ENCODE measurements at places on chromosomes 2 and 18.

GRCh38 chr2:14626873-14627272, 5.6 kb upstream of the LRATD1 start:
- no peak for DNase-seq

- no peak for DNase-seq
These were observed 445.1 kb upstream of the UBE2E3 start for GRCh38 chr2:180535289-180535688.

DNA sequence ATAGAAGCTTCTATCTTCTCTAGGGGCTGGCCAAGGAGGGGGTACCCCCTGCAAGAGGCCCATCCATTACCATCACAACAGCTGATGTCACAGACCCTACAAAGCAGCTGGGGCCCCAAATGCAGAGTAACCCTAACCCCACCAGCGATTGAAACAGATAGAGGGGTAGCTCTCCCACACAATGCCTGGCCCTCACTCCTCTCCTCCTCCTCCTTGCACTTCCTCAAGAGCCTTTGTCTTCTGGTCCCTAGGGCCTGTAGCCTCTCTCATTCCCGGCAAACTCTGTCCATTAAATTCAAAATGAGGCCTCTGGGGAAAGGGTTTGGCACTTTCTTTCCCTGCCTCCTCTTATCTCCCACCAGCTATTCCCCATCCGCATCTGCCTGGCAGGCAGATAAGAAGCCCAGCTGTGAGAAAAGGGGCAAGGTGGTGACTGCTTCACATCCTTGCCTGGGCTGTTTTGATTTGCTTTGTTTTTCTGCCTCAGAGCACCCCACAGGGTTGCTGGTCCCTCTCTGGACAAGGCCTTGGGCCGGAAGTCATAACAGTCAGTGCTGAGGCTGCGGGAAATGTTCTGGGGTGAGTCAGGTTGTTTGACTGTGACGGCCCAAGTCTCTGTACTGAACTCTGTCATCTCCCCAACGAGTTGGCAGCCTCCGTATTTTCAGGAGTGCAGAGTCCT, 26.1 kb upstream of the CYP26B1 start:
- no peak for DNase-seq

GRCh38 chr2:101679037-101679726, 18.3 kb upstream of the MAP4K4 start:
- DNase-seq = no peak

- DNase-seq = no peak
These were observed 160.3 kb downstream of the IKZF2 start for GRCh38 chr2:212991120-212991519.

GRCh38 chr2:100321866-100322820, at the start of gene LONRF2:
TSS of gene LONRF2 (minus strand) at chr2:100322501. CDS start at chr2:100322093, 408 bp downstream.
- DNase-seq = peak; percentile 4

DNA sequence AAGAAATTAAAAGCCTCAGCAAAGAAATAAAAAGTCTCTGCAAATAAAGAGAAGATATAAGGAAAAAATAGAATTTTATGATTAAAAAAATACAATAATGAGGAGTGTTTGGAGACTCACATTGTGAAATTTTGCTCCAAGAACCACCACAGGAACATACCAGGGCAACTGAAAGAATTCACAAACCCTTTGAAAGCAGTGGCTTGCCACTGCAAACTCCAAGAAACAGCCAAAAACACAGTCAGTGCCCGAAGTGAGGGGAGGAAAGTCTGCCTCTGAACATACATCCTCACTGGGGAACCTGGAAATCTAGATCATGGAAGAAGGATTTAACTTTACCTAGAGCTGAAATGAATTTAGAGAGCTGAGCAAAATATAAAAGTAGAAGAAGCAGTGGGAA, 33.1 kb downstream of the EVA1A start:
- DNase-seq = no peak

- no peak for DNase-seq
These were observed 172.7 kb upstream of the FHL2 start for GRCh38 chr2:105571445-105571987.

DNA sequence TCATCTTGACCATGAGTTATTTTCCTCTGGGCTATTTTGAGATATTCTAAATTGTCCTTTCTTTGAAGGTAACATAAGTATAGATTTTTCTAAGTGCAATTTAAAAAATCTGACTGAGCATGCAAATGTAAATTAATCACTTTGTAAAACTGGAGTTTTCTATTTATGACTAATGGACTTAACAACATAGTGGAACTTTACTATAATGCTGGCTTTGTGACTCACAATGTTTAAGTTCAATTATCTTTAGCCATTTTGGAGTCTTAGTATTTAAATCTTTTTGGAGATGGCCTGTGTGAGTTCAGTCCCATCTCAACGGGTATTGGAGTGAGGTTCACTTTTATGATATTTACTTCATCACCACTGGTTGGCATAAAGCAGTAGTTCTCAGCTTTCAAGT, 35.2 kb upstream of the NOSTRIN start:
- DNase-seq = no peak

DNA sequence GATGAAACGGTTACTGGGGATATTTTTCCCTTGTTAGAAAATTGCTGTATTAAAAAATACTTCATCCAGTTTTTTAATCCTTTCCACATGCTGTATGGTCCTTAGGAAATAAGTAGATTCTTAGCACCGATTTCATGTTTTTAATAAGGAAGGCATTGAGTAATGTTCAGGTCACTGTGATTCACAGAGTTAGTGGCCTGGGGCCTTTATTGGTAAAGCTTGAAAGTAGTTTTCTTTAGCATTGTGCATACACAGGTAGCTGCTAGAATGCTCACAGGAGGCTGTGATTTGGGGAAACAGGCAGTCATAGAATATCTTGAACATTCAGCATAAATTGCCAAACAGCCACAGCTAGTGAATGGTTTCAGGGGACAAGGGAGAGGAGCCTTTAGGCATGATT, 79.8 kb downstream of the XRCC5 start:
- no peak for DNase-seq

- peak; percentile 44 for DNase-seq
These were observed at the start of gene EPB41L3 for GRCh38 chr18:5543773-5544389. TSS of gene EPB41L3 (minus strand) at chr18:5543997. CDS start at chr18:5489183, 54,814 bp downstream.

GRCh38 chr2:28982381-28982950, 1.4 kb downstream of the TOGARAM2 start:
- DNase-seq = no peak

DNA sequence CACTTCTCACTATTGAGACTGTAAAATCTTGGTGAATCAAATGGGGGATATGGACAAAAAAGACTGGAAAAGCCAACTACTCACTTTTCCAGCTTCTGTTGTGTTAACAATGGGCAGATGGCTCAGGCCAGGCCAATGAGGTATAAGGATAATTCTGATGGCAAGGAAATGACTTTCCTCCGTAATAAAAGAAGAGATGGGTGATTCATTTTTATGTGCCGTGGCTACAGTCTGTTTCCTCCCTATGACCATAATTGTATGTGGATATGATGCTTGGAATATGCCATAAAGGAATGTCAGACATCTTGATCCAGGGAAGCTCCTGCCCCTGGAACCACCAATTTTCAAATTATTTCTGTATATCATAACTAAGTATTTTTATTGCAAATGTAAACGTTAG, 406.8 kb downstream of the CCDC85A start:
- no peak for DNase-seq

DNA sequence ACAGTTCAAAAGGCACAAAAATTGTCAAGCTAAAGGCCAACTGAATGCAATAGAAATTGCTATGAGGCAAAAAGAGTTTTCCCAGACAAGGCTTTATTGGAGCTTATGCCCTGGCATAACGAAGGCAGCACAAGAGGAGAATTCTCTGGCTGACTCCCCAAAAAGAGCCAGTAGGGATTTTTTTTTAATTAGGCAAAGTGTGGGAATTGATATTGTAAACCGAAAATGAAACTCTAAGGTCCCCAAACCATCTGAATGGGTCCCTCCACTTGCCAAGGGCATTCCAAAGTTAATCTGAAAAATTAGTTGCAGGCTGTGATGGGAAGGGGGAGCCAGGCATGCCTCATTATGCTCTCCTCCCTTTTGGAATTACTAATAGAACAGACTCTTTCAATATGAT, 118.9 kb downstream of the SPOPL start:
- no peak for DNase-seq

- DNase-seq = no peak
These were observed 159.0 kb downstream of the ZFP36L2 start for GRCh38 chr2:43067254-43068040.

DNA sequence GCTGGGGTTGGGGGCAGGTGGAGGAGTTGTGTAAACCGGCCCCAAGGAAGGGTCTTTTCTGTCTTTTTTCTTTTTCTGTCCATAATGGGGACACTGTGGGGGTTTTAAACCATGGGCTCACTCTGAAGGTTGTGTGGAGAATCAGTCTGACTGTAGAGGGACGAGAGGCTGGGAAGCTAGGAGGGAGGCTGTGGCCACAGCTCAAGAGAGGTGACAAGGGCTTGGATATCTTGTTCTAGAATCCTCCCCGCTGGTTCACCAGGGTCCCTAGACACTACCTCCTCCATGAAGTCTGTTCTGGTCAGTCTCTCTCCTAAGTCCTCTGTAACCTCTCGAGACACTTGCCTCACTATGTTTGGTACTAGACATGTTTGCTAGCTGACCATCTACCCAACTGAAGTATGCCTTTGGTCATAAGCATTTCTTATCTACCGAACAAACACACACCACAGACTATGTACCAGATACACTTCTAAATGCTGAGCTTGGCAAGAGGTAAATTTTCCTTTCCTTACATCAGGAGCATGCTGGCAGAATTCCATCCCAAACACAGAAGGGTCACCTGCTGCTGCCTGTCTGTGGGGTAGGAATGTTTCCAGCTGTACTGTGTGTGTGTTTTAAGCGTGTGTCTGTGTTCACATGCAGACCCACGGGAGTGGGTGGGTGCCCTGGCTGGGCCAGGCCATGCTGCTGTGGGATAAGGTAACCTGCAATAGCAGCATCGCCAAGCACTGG, 69.6 kb upstream of the MGAT4A start:
- no peak for DNase-seq

GRCh38 chr2:55922291-55922907, 1.2 kb downstream of the EFEMP1 start:
- DNase-seq = no peak

DNA sequence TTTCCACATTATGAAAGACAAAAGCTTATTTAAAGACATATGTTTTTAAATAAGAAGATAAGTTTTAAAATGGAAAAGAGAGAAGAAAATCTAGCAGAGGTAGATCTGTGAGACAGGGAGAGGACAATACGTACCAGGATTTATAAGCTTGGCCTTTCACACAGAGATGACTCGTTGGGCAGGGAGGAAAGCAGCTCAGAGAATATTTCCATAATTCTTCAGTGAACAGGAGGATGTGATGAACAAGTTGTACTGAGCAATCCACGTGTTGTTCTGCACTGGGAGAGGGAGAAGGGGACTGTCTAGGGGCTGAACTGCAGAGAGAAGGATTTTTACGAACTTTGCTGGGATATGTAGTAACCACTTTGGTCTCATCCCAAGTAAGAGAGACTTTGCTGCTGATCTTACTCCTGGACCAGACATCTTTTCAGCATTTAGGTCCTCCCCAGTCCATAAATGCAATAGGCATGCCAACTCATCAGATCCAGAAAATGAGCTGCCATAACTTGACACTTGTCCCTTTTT, 162.5 kb upstream of the SETBP1 start:
- DNase-seq = no peak

DNA sequence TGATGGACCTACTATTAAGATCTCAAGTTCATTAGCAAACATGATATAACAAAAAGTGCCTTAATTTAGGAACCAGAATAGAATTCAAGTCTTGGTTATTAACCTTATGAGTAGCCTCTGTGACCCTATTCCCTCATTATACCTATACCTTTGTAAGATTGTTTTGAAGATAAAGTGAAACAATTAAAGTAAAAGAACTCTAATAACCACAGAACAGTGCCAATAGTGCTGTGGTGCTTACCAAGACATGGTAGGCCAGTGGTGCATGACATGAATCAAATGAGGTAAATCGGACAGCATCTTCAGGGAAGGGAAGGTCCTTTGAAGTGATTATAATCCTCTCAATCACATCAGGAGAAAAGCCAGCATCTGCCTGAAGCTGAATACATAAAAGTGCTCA, 36.4 kb downstream of the METTL4 start:
- no peak for DNase-seq

Measured in CD4-positive, alpha-beta T cell treated with Interleukin-17A for 4 hours (primary cell).